Upper lobe of right lung (tissue), 1 donor: ENCODE measurements at places on chromosomes 4 and X. TPM values are rescaled to one million over a fixed set of nuclear protein-coding genes. Genes with fewer than 3 reads are reported as not detected.

Gene SHISA3
- 5.8 TPM for total RNA-seq

- H3K4me3 ChIP-seq, result no peak overlapping the region
- no peaks in the 10 kb centered on the region for H3K4me1 ChIP-seq
- DNase-seq, result no peak
- H3K27ac ChIP-seq, result no peak overlapping the region
- H3K27me3 ChIP-seq, result no peaks in the 10 kb centered on the region
- H3K36me3 ChIP-seq, result no peaks in the 10 kb centered on the region
Measured at GRCh38 chr4:64903986-64904385, 494.7 kb upstream of the TECRL start.

Gene PHEX
- total RNA-seq, result 0.93 TPM

Gene SYNPO2
- total RNA-seq, result 38.9 TPM

GRCh38 chr4:182808673-182809416, 108.3 kb downstream of the DCTD start:
- DNase-seq, result no peak
- H3K4me1 ChIP-seq, result no peaks in the 10 kb centered on the region
- no peak overlapping the region for H3K27ac ChIP-seq

DNA sequence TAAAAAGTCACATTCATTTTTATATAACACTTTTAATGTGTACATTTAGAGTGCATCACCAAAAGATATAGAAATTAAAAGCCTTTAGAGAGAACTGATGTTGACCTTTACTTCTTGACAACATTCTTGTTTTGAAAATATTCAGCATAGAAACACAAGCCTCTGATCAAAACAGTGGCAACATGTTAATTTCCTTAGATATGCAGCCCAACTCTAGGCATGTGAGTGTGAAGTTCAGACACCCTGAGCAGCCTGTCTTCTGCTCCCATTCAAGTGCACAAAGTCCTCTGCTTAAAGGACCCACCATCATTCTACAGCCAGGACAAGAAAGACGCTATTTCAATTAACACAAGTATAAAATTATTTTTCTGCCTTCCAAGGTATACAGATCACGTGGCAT, 60.0 kb downstream of the PPP3CA start:
- no peak overlapping the region for H3K4me3 ChIP-seq
- H3K4me1 ChIP-seq, result peaks cover 54% of the 10 kb centered on the region
- H3K27ac ChIP-seq, result no peak overlapping the region
- no peak for DNase-seq

Gene RGN
- 15.4 TPM for total RNA-seq

DNA sequence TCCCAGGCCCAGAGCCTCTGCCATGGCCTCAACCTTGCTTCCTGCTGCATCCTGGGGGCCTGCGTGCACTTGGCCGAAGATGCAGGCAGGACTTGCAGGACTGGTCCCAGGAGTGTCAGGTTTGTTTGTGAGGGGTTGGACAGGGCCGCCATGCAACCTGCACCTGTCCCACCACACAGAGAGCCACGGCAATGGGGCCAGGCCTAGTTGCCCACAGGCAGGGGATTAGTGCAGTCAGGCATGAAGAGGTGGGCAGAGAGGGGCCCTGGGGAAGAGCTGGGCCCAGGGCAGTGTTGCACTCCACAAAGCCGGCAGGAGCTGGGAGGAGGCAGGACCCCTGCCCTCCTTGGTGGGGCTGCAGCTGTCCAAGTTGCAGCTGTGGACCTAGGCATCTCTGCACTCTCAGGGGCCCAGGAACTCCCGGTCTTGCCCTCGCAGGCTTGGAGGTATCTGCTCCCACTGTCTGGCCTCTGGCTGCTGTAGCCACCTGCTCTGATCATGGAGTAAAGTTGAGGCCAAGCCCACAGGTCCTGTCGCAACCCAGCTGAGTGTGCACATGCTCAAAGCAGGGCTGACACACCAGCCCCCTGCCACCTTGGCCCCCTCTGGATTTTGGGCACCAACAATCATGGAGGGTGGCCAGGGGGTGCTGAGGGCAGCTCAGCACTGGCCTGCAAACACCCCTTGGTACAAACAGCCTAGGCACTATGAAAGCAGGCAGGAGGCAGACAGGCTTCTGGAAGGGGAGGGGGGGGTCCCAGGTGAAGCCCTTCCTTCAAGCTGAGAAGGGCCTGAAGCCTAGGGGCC, 190.4 kb upstream of the PCDH10 start:
- H3K36me3 ChIP-seq, result no peaks in the 10 kb centered on the region
- H3K4me1 ChIP-seq, result no peaks in the 10 kb centered on the region
- H3K27me3 ChIP-seq, result no peaks in the 10 kb centered on the region
- no peak overlapping the region for H3K27ac ChIP-seq
- no peak for DNase-seq
- H3K4me3 ChIP-seq, result no peak overlapping the region

GRCh38 chr4:3647421-3647820, 115.2 kb upstream of the LRPAP1 start:
- no peak overlapping the region for H3K27ac ChIP-seq
- no peak for DNase-seq
- H3K4me1 ChIP-seq, result no peaks in the 10 kb centered on the region
- H3K4me3 ChIP-seq, result no peak overlapping the region

GRCh38 chr4:75727073-75727472, 2.7 kb downstream of the USO1 start:
- no peaks in the 10 kb centered on the region for H3K27me3 ChIP-seq
- no peak for DNase-seq
- H3K4me1 ChIP-seq, result peaks cover 42% of the 10 kb centered on the region
- peak overlapping the region; percentile 48 for H3K27ac ChIP-seq
- H3K4me3 ChIP-seq, result peak overlapping the region; percentile 74

GRCh38 chrX:20060961-20061748, 55.6 kb downstream of the MAP7D2 start:
- DNase-seq, result no peak
- H3K4me1 ChIP-seq, result no peaks in the 10 kb centered on the region
- no peak overlapping the region for H3K4me3 ChIP-seq
- H3K36me3 ChIP-seq, result no peaks in the 10 kb centered on the region
- no peaks in the 10 kb centered on the region for H3K27me3 ChIP-seq

DNA sequence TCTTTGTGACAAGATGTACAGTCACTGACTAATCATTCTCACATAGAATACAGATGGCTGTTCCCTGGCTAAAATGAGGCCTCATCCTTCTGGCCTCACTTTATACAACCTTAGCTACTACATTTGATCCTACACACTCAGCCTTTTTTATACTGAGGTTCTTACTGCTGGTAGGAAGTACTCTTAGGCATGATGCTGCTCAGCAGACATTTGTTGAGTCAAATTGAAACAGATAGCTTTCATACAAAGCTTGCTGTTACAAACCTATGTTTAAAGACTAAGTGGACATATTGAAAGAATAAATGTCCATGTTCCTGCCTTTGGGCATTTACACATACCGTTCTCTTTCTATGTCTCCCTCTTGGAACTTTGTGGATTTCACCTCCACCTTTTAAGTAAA, 154.9 kb downstream of the NPFFR2 start:
- no peaks in the 10 kb centered on the region for H3K4me1 ChIP-seq
- no peak for DNase-seq
- no peaks in the 10 kb centered on the region for H3K36me3 ChIP-seq
- H3K27me3 ChIP-seq, result no peaks in the 10 kb centered on the region
- H3K4me3 ChIP-seq, result no peak overlapping the region
- no peak overlapping the region for H3K27ac ChIP-seq

DNA sequence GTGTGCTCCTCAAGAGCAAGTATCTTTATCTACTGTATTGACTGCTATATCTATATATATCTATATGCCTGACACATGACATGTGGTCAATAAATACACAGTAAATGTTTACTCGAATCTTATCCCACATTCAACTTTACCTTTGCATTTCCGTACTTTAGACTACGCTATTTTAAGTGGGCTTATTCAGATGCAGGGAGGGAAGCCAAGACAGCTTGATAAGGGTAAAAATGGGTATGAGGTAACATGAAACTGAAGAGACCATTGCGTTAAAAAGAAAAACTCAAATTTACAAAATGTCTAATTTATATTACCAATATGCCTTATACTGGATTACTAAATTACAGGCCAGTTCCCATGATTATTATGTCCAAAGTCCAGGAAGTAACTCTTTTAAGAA, 17.8 kb downstream of the SEPSECS start:
- DNase-seq, result no peak
- no peaks in the 10 kb centered on the region for H3K4me1 ChIP-seq
- peaks cover 29% of the 10 kb centered on the region for H3K36me3 ChIP-seq
- no peak overlapping the region for H3K27ac ChIP-seq
- no peak overlapping the region for H3K4me3 ChIP-seq

- H3K36me3 ChIP-seq, result no peaks in the 10 kb centered on the region
- no peak overlapping the region for H3K4me3 ChIP-seq
- H3K27ac ChIP-seq, result no peak overlapping the region
- no peaks in the 10 kb centered on the region for H3K27me3 ChIP-seq
Measured at GRCh38 chrX:3216581-3217180, 129.8 kb downstream of the MXRA5 start.

- no peak overlapping the region for H3K4me3 ChIP-seq
- peak; percentile 23 for DNase-seq
- H3K4me1 ChIP-seq, result peaks cover 8% of the 10 kb centered on the region
- no peaks in the 10 kb centered on the region for H3K36me3 ChIP-seq
- no peak overlapping the region for H3K27ac ChIP-seq
Measured at GRCh38 chr4:5952975-5953951, 60.4 kb upstream of the CRMP1 start.

DNA sequence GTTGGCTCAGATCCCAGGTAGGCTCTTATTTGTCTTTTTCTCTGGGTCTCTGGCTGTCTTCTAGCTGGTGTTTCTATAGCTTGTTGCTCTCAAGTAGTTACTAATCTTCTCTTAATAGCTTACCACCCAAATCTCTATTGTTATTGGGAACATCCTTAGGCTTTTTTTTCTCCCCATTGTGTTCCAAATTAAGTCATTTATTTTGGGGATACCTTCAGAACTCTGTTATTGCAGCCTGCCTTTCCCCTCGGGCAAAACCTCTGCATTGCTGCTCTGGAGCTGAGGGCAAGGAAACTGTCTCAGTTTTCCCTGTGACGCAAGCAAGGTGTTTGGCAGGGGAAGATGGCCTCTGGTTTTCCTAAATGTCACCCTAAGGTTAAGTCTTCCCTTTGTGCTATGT, 338.1 kb upstream of the ZCCHC13 start:
- no peaks in the 10 kb centered on the region for H3K27me3 ChIP-seq
- no peak overlapping the region for H3K4me3 ChIP-seq
- H3K27ac ChIP-seq, result no peak overlapping the region
- H3K4me1 ChIP-seq, result no peaks in the 10 kb centered on the region
- no peak for DNase-seq

Gene GIMD1
- total RNA-seq, result not detected

- no peaks in the 10 kb centered on the region for H3K36me3 ChIP-seq
- H3K27ac ChIP-seq, result peak overlapping the region; percentile 42
- DNase-seq, result no peak
- peak overlapping the region; percentile 20 for H3K4me3 ChIP-seq
Measured at GRCh38 chr4:122458625-122459024, 2.1 kb upstream of the IL2 start.

- H3K4me3 ChIP-seq, result no peak overlapping the region
- no peaks in the 10 kb centered on the region for H3K4me1 ChIP-seq
- H3K27me3 ChIP-seq, result no peaks in the 10 kb centered on the region
- H3K36me3 ChIP-seq, result no peaks in the 10 kb centered on the region
- H3K27ac ChIP-seq, result no peak overlapping the region
Measured at GRCh38 chrX:26032111-26032912, 105.8 kb upstream of the MAGEB18 start.

Gene FAM241A
- total RNA-seq, result 6.3 TPM

DNA sequence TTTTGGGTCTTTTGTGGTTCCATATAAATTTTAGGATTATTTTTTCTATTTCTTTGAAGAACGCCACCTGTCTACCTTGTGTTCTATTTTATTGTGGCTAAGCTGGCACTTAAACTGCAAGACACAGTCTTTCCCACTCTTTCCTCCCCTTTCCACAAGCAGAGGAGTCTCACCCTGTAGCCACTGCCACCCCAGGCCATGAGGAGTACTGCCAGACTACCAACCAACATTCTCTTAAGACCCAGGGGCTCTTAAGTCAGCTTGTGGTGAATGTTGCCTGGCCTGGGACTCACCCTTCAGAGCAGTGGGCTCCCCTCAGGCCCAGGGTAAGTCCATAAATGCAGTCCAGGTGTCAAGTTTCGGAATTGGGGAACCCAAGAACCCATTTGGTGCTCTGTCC, 58.0 kb upstream of the FMR1 start:
- no peaks in the 10 kb centered on the region for H3K27me3 ChIP-seq
- H3K4me3 ChIP-seq, result no peak overlapping the region

Gene PDZD4
- 8.3 TPM for total RNA-seq

DNA sequence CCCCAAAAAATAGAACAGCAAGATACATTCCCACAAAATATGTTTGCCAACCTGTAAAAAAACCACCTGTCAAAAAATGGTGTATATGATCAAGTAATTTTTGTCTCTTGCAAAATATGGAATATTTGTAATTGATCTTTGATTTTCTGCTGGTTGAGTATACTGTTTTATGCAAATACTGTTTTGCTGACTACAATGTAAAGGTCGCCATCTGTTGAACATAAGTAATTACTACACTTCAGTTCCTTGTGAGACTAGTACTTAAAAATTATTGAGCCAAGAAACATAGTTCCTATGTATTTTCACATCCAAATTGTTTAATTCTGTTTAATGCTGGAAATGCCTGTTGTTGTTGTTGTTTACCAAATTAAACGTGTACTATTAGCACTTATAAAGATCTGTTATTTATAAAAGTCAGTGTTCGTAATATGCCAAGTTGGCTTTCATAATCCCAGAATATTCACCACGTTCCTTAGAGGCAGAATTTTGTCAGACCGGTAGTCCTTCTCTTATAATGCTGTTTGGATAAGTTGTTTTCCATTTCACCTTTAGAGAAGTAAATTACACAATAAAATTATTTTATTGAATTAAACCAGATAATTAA, 144.2 kb downstream of the PDLIM5 start:
- no peaks in the 10 kb centered on the region for H3K4me1 ChIP-seq
- H3K27ac ChIP-seq, result no peak overlapping the region
- DNase-seq, result no peak
- no peaks in the 10 kb centered on the region for H3K27me3 ChIP-seq

GRCh38 chrX:67328476-67328875, 215.3 kb upstream of the AR start:
- H3K27ac ChIP-seq, result no peak overlapping the region
- no peak for DNase-seq
- no peaks in the 10 kb centered on the region for H3K36me3 ChIP-seq
- H3K27me3 ChIP-seq, result no peaks in the 10 kb centered on the region
- no peaks in the 10 kb centered on the region for H3K4me1 ChIP-seq
- H3K4me3 ChIP-seq, result no peak overlapping the region

Gene MANBA
- 56.0 TPM for total RNA-seq

DNA sequence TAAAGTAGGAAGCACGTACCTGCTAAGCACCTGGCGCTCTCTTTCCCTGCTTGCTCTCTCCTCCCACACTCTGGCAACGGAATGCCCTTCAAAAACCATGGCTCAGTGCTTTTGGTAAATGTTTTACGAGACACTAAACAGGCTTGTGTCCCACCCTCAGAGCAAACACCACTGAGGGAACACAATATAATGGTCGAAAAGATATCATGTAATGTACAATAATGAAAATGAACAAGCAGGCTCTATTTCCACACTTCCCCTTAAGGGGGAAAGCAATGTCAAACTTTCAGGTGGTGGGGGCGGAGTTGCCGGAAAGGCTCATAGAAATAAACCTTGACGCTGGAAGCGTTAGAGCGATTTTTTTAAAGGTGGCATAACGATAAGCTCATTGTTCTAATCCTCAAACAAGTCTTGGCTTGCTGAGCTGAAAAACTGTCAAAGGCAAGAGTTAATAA, 115.1 kb downstream of the RBM47 start:
- H3K27ac ChIP-seq, result peak overlapping the region; percentile 47
- DNase-seq, result no peak
- H3K4me1 ChIP-seq, result peaks cover 15% of the 10 kb centered on the region
- peak overlapping the region; percentile 43 for H3K4me3 ChIP-seq

Gene WDFY3
- 126 TPM for total RNA-seq

- DNase-seq, result no peak
- H3K27me3 ChIP-seq, result peaks cover 28% of the 10 kb centered on the region
- H3K4me3 ChIP-seq, result no peak overlapping the region
Measured at GRCh38 chr4:6495296-6495590, 22.8 kb upstream of the PPP2R2C start.
